ENCODE measurements at places on chromosomes 6 and 20.

GRCh38 chr20:13261460-13262301 lies 40.6 kb downstream of the ISM1 start:
- DNase-seq = no peak

- DNase-seq = no peak
Measured at GRCh38 chr6:30818391-30818841, 65.9 kb upstream of the DDR1 start.

- no peak for DNase-seq
Measured at GRCh38 chr6:97000138-97000537, 75.6 kb downstream of the KLHL32 start.

DNA sequence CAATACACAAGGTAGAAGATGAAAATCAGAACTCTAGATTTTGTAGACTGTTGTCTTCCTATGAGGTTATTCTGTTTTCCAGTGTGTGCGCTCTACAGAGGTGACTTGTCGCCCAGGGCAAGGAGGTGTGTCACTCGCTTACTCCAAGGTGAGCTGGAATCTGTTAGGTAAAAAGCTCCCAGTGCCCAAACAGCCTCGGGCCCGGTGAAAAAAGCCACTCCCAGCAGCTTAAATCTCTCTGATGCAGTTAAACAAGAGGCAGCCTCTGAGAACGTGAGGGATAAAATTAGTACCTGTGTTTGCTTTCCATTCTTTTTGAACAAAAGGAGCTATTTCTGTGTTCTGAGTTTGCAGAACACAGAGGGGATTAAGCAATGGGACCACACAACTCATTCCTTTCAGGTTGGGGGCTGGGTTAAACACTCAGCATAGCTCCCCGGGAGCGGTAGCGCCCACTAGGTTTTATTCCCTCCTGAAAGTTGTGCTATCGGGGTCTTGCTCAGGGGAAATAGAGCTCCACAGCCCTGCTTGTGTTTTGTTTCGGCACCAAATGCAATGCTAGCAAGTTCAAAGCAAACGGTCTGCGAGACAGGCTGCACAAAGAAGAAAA lies 181.2 kb downstream of the FOXA2 start:
- DNase-seq = no peak

DNA sequence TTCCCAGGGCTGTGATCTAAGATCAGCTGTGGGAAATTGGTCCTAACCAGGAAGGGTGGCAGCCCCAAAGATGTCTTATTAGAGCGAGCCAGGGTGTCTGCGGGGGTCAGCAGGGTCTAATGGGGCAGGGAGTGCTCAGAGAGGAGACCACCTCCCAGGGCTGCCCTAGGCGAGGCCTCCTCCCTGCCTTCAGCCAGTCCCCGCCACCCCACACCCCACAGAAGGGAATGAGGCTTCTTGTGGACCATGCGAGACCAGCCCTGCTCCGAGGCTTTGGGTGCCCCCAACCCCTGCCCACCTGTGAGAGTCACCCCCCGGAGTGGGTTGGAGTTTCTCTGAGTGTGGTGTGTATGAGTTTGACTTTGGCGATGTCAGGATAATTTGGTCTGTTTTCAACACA lies 37.8 kb downstream of the SYNJ2 start:
- DNase-seq = no peak

- no peak for DNase-seq
Measured at GRCh38 chr6:130882370-130882769, 55.2 kb downstream of the SMLR1 start.

Measured in hematopoietic multipotent progenitor cell treated with erythropoietin and hydrocortisone succinate and interleukin-3 and kit ligand, for 17 days (in vitro differentiated cells).